ENCODE measurements at places on chromosomes 4 and X.

GRCh38 chr4:48813964-48814363 is 16.9 kb upstream of the OCIAD1 start:
- no peak for DNase-seq

GRCh38 chr4:128782076-128782715 is 27.3 kb upstream of the JADE1 start:
- peak; percentile 39 for DNase-seq

DNA sequence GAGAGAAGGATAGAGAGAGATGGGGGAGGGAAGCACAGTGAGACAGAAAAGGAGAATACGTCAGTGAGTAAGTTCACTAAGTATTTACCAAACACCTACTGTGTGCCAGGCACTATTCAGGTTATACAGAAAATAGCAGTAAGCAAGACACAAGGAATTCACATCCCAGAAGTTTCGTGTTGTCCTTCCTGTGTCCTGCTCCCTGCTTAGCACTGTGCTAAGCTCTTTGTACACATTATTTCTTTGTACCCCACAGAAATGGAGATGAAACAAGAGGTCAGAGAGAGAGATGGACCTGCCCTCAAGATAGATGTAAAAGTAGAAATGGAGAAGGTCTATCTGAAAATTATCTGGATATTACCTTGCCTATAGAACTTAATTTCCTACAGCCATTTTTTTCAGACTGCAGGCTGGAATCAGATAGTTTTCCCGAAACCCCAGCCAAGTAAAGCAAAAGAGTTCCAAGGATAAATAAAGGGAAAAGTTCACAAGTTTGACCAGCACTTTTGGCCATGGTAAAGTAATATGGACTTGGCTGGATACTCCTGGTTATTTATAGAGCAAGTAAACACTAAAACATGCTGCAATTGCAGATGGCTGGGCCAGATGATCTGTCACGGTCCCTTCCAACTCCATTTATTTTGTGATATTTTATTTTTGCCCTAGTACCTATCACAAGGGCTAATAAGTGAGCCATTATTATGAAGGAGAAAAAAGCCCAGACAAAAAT is 353.7 kb upstream of the SLC7A11 start:
- no peak for DNase-seq

DNA sequence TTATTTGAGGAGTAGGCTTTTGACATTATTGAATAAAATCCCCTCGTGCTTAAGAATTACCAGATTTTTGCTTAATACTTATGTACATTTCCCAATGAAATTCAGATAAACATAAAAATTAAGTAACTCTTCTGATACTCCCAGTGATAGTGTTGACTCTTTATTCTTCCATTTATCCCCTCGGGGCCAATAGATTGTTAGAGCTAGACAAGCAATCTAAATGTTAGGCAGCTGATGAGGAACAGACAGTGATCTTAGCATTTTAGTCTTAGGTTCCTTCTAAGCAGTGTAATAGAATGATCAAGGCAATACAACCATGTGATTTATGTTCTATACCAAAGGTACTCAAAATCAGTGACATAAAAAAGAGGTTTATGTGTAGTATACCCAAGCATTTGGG is 68.7 kb downstream of the USP9X start:
- DNase-seq = no peak

DNA sequence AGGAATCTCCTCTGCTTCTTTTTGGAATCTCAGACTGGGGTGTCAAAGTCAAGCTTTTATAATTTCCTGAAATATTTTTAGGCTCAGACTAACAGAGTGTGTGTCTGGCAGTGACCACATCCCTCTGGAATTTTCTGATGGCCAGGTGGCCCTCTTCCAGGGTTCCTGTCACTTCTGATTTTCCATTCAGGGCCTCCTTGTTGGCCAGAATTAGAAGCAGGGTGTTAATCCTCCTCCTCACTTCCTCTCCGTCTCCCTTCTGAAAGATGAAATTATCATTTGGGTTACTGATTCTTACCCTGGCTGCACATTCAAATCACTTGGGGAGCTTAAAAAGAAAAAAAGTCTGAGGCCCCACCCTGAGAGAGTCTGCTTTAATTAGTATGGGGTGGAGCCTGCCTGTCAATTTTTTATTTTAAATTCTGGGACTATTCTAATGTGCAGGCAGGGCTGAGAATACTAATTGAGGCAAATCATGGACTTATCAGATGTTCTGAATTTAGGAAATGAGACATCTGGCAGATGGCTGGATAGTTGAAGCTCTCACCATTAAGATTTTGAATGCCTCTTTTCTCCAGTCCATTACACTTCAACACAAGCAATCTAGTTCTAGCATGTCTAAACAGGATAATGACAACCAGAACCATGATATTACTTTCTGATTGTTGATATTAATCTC is 43.2 kb downstream of the HAND2 start:
- DNase-seq = no peak

- peak; percentile 57 for DNase-seq
These were observed 134.5 kb upstream of the KLF3 start for GRCh38 chr4:38529189-38530115.

- DNase-seq = no peak
These were observed 7.9 kb downstream of the TKTL1 start for GRCh38 chrX:154303476-154303875.

DNA sequence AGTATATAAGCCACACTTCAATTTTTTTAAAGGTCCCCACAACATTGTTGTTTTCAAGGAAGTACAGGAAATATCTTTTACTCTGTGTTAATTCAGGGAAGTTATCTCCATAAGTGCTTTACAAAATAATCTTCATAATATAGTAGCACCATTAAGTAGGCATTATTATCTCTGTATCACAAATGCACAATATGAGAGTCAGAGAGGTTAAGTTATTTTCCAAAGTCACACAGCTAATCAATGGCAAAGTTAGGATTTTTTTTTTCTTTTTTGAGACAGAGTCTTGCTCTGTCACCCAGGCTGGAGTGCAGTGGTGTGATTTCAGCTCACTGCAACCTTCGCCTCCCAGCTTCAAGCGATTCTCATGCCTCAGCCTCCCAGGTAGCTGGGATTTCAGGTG is 35.1 kb upstream of the PI4K2B start:
- DNase-seq = no peak

DNA sequence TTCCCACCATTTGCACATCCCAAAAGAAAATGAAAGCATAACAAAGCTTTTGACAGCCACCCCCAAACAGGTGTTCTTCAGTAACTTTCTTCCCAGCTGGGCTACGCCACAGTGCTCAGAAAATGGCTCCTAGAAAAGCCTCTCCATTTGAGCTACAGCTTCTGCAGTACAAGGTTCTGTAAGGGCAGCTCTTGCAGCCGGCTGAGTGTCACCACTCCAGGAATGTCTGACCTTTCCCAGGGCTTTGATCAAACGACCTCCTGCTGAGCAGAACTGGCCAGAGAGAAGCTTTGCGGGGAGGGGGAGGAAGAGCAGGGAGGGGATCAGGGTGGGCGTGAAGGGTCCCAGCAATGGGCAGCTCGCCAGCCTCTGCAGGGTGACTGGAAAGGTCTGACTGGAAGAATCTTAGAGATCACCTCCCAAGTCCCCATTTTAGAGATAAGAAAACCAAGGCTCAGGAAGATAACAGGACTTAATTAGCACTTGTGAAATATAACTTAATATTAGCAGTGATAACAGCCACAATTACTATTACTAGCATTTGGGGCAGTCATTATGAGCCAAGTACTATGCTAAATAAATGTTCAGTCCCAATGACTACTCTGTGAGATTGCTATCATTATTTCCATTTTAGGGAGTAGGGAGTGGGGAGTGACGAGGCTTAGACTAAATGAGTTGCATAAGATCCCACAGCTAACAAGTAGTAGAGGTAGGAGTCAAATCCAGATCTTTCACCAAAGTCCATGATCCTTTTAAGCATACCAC is 51.1 kb downstream of the LEF1 start:
- DNase-seq = no peak

Data from stimulated activated CD8-positive, alpha-beta memory T cell treated with anti-CD3 and anti-CD28 coated beads, Interleukin-4, amount 100 ng/mL, for 48 hours (primary cell).